ENCODE measurements at places on chromosomes 6 and 20. TPM values are rescaled to one million over a fixed set of nuclear protein-coding genes. Genes with fewer than 3 reads are reported as not detected.
A peak's percentile ranks its signal among the peaks of the same experiment; 100 is the strongest.

GRCh38 chr6:157648561-157648960 is 174.5 kb upstream of the SNX9 start:
- H3K27ac ChIP-seq, result no peak overlapping the region
- H3K4me1 ChIP-seq, result peaks cover 7% of the 10 kb centered on the region
- H3K27me3 ChIP-seq, result no peaks in the 10 kb centered on the region

PPP1R14C gene
- not detected for total RNA-seq

- no peaks in the 10 kb centered on the region for H3K27me3 ChIP-seq
- DNase-seq, result no peak
- H3K36me3 ChIP-seq, result no peaks in the 10 kb centered on the region
- no peak overlapping the region for H3K27ac ChIP-seq
- no peak overlapping the region for H3K4me3 ChIP-seq
Observed at GRCh38 chr20:7703551-7703961, 236.7 kb downstream of the HAO1 start.

DNA sequence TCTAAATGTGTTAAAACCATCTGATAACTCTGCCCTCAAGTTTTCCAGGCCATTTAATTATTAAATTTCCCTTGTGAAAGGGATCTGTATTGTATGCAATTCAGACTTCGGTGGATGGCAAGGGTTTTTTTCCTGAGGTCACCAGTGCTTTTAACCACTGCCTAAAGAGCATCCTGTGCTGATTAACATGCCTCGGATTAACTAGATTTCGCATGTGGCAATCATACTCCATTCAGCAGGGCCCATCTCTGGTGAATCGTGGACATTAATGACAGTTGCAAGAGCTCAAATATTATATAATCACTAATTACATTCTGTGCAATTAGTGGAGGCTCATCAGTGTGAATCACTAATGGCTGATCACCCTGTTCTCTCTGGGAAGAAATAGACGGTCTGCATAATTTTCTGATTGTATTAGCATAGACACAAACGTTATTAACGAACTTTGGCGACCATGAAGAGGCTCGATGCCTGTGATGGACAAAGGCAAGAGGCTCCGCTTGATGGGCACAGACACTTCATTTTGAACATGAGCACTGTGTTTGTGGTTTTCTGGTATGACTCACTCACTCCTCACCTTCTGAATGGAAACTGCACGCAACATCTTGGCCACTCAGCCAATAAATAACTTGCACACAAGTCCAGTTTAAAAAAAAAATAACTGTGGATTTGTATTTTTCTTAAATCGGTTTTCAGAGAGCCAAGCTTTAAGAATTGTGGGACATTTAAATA is 31.4 kb downstream of the LINC00237 start:
- H3K36me3 ChIP-seq, result no peaks in the 10 kb centered on the region
- H3K4me3 ChIP-seq, result no peak overlapping the region
- no peak for DNase-seq
- H3K4me1 ChIP-seq, result no peaks in the 10 kb centered on the region
- no peak overlapping the region for H3K27ac ChIP-seq

- H3K4me1 ChIP-seq, result no peaks in the 10 kb centered on the region
- no peak overlapping the region for H3K27ac ChIP-seq
- H3K36me3 ChIP-seq, result no peaks in the 10 kb centered on the region
- H3K27me3 ChIP-seq, result no peaks in the 10 kb centered on the region
- H3K4me3 ChIP-seq, result no peak overlapping the region
Observed at GRCh38 chr6:93677264-93677965, 258.1 kb upstream of the EPHA7 start.

SYCP2 gene
- 0.97 TPM for total RNA-seq

DNA sequence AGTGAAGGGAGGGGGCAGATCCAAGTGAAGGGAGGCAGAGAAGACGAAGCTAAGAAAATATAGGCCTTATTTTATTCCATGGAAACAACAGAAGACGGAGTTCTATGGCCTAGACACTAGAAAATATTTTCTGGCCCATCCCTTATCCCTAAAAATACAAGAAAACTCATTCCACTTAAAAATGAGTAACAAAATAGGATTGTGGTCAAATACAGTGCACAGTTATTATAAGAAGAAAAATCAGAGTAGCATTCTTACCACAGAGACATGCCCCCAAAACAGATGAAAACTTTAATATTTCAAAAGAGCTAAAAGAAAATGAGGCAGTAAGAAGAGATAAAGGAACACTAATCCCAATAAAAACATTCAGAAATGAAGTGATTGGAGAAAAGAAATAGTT is 202.9 kb downstream of the GMPR start:
- DNase-seq, result no peak
- H3K27ac ChIP-seq, result peak overlapping the region; percentile 8
- no peak overlapping the region for H3K4me3 ChIP-seq
- H3K27me3 ChIP-seq, result no peaks in the 10 kb centered on the region
- peaks cover 10% of the 10 kb centered on the region for H3K36me3 ChIP-seq

SYNDIG1 gene
- total RNA-seq, result 0.15 TPM

GRCh38 chr20:31537890-31538289 is 23.6 kb downstream of the HM13 start:
- H3K4me3 ChIP-seq, result no peak overlapping the region
- peaks cover 4% of the 10 kb centered on the region for H3K27me3 ChIP-seq
- peaks cover 54% of the 10 kb centered on the region for H3K36me3 ChIP-seq
- peaks cover 77% of the 10 kb centered on the region for H3K4me1 ChIP-seq

DNA sequence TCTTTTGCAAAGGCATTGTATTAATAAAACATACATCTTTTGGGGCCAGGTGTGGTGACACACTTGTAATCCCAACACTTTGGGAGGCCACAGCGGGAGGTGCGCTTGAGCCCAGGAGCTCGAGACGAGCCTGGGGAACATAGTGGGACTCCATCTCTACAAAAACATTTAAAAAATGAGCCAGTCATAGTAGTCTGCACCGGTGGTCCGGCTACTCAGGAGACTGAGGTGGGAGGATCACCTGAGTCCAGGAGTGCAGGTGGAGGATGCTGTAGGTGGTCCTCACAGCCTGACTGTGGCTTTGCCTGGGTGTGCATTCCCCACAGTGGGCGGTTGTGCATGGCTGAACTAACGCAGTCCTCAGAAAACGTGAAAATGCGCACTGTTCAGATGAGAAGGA is 162.5 kb downstream of the DLL1 start:
- no peak overlapping the region for H3K27ac ChIP-seq
- no peaks in the 10 kb centered on the region for H3K4me1 ChIP-seq
- DNase-seq, result no peak
- H3K27me3 ChIP-seq, result peaks cover 2% of the 10 kb centered on the region
- H3K4me3 ChIP-seq, result no peak overlapping the region
- H3K36me3 ChIP-seq, result peaks cover 4% of the 10 kb centered on the region

DNA sequence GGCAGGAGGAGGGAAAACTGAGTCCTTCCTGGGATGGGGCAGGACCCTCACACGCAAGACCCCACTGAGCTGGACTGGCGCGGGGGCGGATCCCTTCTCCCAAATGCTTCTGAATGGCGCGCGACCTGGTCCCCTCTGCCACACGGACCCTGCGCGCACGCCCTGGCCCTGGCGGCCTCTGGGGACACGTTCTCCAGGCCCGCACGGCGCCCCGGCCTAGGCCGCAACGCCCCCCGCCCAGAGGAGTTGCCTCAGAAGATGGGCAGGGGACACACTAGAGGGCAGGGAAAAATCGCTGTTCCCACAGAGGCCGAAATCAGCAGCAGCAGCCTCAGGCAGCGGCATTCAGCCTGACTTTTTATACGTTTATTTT is 45.2 kb upstream of the OSTM1 start:
- no peak overlapping the region for H3K4me3 ChIP-seq
- H3K27me3 ChIP-seq, result peaks cover 77% of the 10 kb centered on the region
- H3K36me3 ChIP-seq, result peaks cover 5% of the 10 kb centered on the region
- DNase-seq, result no peak
- peaks cover 28% of the 10 kb centered on the region for H3K4me1 ChIP-seq
- no peak overlapping the region for H3K27ac ChIP-seq

- no peak overlapping the region for H3K4me3 ChIP-seq
- peaks cover 33% of the 10 kb centered on the region for H3K4me1 ChIP-seq
- peak overlapping the region; percentile 72 for H3K27ac ChIP-seq
- peaks cover 2% of the 10 kb centered on the region for H3K27me3 ChIP-seq
- H3K36me3 ChIP-seq, result peaks cover 5% of the 10 kb centered on the region
Observed at GRCh38 chr20:37379967-37380828, 34.3 kb downstream of the SRC start.

FHL5 gene
- total RNA-seq, result not detected

GRCh38 chr6:3455147-3455568 is 1.7 kb downstream of the SLC22A23 start:
- H3K36me3 ChIP-seq, result no peaks in the 10 kb centered on the region
- H3K4me1 ChIP-seq, result peaks cover 6% of the 10 kb centered on the region
- no peak overlapping the region for H3K4me3 ChIP-seq
- no peak overlapping the region for H3K27ac ChIP-seq
- H3K27me3 ChIP-seq, result peaks cover 14% of the 10 kb centered on the region
- DNase-seq, result no peak

DNA sequence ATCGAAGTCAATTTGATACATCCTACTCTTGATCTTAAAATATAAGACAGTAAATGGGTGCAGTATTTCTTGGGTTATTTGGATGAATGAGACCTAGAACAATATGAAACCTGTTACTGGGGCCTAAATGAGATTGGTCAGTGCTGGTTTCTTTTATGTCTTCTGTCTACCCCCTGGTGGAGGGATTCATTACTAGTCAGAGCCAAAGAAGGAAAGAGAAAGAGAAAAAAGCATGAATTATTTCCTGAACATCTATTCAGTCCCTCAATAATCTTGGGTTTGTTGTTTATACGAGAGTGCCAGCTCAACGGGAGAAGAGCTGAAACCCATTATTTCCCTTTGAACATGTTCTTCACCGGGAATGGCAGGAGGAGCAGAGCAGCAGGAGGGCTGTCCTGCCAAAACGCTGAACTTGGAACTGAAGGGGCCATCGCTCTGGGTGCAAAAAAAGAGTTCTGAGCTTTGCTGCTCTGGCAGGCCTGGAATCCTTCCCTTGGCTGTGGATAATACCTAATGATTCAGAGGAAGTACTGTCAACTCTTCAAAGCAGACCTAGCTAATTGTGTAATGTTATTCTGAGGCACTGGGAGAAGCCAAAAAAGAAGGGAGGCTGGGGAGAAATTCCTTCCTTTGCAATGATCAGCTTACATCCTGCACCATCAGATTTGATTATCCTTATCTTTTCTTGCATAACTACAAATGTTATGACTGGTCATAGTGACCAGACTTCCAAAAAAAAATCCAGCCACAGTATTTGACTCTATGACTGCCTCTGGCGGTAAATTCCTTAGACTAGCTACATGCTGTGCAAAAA is 72.0 kb downstream of the BLOC1S5 start:
- peaks cover 28% of the 10 kb centered on the region for H3K4me1 ChIP-seq
- no peaks in the 10 kb centered on the region for H3K36me3 ChIP-seq
- peak overlapping the region; percentile 82 for H3K4me3 ChIP-seq
- H3K27me3 ChIP-seq, result peaks cover 3% of the 10 kb centered on the region
- H3K27ac ChIP-seq, result peak overlapping the region; percentile 86

AGER gene
- total RNA-seq, result 6.2 TPM

- H3K4me3 ChIP-seq, result no peak overlapping the region
- H3K27ac ChIP-seq, result no peak overlapping the region
- H3K4me1 ChIP-seq, result no peaks in the 10 kb centered on the region
- no peak for DNase-seq
- no peaks in the 10 kb centered on the region for H3K27me3 ChIP-seq
Observed at GRCh38 chr20:19288636-19289035, 76.2 kb downstream of the SLC24A3 start.

DNA sequence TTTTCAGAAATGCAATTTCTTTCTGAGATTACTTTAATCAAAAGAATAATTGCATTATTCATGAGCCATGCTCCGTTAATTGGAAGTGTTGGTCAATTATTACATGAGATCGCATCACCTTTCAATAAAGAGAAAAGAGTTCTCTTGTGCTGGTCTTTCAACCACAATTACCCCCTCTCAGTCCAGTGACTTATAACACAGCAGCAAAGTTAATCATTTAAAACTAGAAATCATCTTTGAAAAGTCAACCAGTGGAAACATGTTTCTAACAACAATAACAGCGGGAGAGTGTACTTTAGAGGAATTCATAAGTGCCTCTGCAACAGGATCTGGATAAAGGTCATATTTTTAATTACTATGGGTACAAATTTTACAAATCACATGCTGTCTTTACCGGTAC is 384.4 kb upstream of the AGPAT4 start:
- H3K27ac ChIP-seq, result no peak overlapping the region
- DNase-seq, result no peak

DNA sequence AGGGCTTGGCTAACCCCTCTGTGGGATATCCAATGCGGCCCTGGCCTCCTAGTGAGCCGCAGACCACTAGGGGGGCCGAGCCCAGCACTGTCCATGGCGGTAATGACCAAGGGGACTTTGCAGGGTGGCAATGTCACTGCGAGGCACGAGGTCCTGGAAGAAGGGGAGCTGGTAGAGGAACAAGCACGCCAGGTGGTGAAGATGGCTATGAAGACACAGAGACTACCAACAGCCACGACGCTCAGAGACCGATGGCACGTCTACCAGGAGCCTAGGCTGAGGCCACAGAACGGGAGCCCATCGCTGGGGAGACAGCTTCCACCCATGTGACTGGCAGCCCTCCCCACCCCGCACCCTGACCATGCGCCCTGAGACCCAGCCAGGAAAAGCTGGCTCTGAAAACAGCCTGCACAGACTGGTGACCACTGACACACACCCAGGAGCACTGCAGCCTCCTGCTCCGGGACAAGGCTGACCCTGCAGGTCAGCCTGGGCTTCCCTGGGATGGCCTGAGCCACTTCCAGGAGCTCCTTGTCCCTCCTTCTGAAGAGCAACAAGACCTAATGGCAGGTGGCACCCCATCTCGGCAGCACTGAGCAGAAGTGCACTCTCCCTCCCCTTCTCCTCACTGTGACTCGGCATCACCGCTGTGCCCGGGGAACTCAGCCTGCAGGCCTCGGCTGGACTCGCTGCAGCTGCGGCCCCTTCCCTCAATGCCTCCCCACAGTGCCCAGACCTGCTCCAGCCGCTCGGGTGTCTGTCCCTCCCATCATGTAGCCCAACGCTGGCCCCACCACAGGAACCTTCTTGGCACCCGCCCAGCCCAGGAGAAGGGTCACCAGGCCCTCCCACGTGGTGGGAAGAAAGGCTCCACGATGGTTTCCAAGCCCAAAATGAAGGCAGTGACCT is 56.9 kb downstream of the GNAS-AS1 start:
- no peak for DNase-seq
- no peaks in the 10 kb centered on the region for H3K36me3 ChIP-seq
- H3K27me3 ChIP-seq, result peaks cover 54% of the 10 kb centered on the region
- no peak overlapping the region for H3K27ac ChIP-seq

ARFGEF2 gene
- 27.9 TPM for total RNA-seq

GRCh38 chr6:90573624-90574023 is 13.2 kb downstream of the MAP3K7 start:
- peaks cover 1% of the 10 kb centered on the region for H3K27me3 ChIP-seq
- no peak overlapping the region for H3K27ac ChIP-seq
- H3K4me1 ChIP-seq, result peaks cover 10% of the 10 kb centered on the region
- DNase-seq, result no peak
- H3K36me3 ChIP-seq, result peaks cover 7% of the 10 kb centered on the region
- no peak overlapping the region for H3K4me3 ChIP-seq
